ENCODE measurements at places on chromosomes 11 and 22.

DNA sequence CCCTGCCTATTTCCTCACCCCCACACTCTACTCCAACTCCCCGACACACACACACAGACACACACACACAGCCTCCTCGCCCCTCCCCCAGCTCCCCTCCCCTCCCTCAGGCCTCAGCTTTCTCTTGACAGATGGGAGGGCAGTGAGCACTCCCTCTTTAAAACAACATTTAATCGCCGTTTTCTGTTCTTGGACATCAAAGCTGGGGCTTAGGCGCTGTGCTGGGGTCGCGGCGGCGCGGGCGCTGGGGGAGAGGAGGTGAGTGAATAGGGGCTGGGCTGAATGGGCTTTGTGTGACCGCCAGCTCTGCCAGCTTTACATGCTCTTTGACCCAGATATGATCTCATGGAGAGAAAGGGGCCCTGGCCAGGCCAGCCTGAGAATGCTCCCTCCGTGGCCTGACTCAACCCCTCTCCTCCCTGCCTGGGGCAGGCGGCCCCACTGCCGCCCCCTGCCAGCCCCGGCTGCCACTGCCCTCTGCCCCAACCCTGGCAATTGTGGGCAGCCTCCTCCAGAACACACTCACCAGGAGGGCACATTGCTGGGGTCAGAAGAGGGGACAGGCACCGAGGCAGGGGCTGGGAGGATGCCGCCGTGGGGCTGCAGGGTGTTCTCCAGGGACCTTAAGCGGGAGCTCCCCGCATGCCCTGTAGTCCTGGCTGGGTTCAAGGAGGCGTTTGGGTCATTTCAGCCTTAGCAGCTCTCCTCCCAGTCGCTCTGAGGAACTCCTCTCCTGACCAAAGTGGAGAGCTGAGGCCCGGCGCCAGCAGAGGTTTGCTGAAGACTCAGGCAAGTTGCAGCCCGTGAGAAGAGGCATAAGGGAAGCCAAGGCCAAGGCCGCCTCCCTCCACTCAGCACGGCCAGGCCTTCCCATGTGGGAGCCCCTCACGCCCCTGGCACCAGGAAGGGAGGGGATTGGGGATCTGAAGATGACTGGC, 38.3 kb upstream of the NNMT start:
- peak; percentile 69 for DNase-seq

DNA sequence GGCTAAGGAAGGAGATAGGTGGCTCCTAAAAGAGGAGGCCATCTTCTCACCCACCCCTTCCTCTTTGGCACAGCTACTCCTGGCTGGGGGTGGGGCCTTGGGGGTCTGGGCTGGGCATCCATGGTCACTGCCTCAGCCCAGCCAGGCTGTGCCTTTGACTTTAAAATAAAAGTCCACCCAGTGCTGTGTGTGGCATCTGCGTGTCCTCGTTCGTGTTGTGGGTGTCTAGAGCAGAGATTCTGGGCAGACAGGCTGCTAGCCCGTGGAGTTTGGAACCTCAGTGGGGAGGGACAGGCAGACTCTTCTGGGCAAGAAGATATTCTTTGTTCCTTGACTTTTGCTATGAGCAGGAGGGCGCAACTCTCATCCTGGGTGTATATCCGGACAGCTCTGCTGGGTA, 13.1 kb downstream of the RPS6KA4 start:
- DNase-seq: no peak

DNA sequence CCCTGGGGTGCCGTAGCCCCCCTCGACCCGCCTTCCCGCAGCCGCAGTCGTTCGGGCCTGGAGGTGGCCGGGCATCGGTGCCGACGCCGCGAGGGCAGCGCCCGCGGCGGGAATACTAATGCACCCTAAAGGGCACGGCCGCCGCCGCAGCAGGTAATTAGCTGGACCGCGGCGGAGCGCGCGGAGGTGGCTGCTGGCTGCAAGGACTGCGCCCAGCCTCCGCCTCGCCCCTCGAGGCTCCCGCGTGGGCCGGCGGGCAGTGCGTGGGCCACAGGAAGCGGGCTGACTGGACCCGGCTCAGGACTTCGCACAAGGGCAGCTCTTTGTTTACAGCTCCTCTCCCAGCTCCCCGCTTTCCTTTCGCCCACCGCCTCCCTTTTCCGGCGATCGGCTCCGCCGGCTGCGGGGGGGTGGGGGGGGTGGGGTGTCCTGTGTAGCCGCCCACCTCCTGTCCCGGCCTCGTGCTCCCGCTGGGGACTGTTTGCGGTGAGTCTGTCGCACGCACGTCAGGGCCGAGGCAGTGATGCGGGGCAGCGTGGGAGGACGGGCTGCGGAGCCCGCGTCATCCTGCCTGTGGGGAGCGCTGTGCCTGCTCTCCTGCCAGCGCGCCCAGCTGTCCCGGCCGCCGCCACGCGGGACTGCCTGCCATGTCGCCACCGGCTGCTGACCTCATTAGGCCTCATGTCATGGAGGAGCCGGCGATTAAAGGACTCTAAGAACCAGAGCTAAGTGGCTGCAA, 53.2 kb downstream of the GRIK4 start:
- peak; percentile 58 for DNase-seq

GRCh38 chr11:86251345-86251744, 6.8 kb downstream of the EED start:
- no peak for DNase-seq

DNA sequence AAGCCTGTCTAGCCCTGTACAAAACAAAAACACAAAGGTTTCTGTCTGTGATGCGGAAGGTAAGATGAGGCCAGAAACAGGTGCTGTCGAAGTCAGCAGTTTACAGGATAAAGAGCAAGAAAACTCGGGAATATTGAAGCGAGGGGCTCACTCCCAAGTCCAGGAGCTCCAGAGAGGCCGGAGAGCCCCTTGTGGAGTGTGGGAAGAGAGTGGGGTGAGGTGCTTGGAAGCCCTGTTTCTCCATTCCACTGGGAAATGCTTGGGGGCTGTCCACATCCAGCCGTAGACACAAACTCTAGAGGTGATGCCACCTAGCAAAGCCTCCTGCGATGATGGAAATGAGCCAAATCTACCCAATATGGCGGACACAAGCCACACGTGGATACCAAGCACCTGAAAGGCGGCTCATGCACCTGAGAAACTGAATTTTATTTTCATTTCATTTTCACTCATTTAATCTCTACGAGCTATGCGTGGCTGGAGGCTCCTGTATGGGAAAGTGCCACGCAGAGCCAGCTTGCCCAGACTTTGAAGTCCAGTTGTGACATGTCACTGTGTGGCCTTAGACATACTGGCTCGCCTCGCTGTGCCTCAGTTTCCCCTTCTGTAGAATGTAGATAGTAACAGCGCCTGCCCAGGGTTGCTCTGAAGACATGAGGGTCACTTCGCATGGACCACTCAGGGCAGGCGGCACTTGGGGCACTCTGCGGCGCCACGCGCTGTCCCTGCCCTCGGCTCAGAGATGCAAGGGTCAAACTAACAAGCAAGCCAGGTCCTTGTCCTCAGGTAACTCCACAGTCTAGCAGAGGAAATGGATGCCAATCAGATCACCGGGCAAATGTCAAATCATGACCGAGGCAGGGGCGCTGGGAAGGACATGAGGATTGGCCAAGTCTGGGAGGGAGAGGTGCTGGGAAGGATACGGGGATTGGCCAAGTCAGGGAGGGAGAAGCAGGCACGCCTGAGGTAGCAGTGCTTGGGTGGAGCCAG, 684.7 kb downstream of the TBC1D22A start:
- DNase-seq: no peak

GRCh38 chr11:22780952-22781593, 48.5 kb downstream of the SVIP start:
- peak; percentile 47 for DNase-seq

DNA sequence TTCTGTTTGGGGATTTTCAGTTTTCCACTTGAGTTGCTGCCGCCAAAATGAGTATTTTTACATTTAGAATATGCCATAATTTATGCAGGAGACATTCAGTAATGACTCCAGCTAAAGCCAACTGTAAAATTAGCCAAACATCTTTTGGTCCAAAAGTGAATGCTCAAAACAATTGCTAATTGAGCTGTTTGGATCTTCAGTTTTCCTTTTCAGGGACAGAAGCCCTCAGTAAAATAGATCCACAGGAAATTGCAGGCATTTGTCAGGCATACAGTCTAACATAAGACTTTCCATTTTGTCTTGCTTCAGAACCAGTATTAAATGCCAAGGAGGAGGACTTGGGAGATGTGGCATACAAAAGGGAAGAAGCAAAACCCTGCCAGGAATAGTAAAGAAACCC, 524.8 kb upstream of the API5 start:
- DNase-seq: no peak

DNA sequence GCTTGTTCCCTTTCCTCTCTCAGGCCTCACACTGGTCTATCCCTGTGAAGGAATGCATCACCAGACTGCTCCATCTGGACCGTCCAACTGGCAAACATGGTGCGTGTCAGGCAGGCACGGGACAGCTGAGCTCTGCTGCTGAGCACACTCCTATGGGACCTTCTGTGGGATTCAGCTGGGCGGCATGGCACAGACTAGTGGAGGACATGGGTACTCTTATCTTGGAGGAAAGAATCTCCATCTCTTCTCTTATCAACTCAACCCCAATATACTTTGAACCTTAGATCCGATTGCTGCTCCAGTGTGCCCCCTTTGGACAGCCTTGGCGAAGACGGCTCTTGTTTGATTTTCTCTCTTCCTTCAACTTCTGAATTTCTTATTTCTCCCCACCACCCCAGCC, 593.6 kb downstream of the ETS1 start:
- peak; percentile 1 for DNase-seq

- DNase-seq: no peak
Measured at GRCh38 chr11:126518071-126518971, 162.8 kb downstream of the ST3GAL4 start.

DNA sequence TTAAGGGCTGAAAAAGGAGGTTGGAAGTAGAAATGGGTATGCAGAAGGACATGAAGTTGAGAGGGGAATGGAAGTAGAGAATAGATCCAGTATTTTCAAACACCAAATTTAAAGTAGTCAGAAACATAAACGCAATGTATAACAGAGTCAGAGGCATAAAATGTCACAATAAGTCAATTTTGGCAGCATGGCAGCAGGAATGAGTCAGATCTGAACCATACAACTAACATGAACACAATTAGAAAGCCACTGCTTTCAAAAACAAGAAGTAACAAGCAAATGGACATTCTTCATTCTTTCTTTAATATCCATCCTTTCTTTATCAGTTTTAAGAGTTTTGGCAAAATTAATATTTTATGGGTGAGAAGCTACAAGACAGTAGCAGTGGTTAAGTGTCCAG, 2.5 kb downstream of the CHORDC1 start:
- no peak for DNase-seq

- DNase-seq: no peak
Measured at GRCh38 chr22:17194213-17194612, 25.0 kb downstream of the ADA2 start.

- no peak for DNase-seq
Measured at GRCh38 chr11:108534274-108534882, 36.2 kb upstream of the POGLUT3 start.

GRCh38 chr11:65417702-65418430, 4.7 kb upstream of the NEAT1 start:
- DNase-seq: peak; percentile 57

GRCh38 chr11:65637794-65638419, at the start of gene SIPA1:
SIPA1 (plus strand) TSS chr11:65638101; CDS start chr11:65640922, 2,821 bp downstream.
- peak; percentile 84 for DNase-seq

GRCh38 chr22:48185071-48186055, 1422.9 kb downstream of the TBC1D22A start:
- peak; percentile 29 for DNase-seq

GRCh38 chr11:32332990-32333319, 102.4 kb downstream of the WT1 start:
- DNase-seq: no peak

GRCh38 chr11:66280428-66280827, 2.5 kb downstream of the CNIH2 start:
- no peak for DNase-seq

DNA sequence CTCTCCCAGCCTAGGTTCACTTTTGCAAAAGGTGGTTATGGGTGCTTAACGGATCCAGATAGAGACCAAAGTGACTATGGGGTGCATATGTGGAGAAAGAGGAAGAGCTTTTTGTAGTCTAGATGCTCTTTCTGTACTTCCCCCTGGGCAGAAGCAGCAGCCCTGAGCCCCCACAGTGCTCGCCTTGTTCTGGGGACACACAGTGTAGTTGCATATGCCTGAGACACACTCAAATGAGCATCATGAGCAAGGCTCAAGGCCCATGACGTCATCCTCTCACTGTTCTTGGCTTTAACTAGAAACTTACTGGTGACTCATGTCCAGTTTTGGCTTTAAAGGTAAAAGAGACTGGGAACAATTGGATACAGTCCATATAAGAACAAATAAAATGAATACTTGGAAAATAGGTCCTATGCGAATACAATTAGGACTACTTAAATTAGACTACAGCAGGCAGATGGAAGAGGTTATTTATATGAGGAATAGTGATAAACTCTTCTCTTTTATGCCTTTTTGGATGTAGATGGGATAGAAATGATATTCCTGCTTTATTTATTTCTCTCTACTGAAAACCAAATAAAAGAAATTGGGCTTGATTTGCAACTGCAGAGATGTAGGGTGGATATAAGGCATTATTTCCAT, 20.1 kb upstream of the PEX26 start:
- DNase-seq: peak; percentile 13

DNA sequence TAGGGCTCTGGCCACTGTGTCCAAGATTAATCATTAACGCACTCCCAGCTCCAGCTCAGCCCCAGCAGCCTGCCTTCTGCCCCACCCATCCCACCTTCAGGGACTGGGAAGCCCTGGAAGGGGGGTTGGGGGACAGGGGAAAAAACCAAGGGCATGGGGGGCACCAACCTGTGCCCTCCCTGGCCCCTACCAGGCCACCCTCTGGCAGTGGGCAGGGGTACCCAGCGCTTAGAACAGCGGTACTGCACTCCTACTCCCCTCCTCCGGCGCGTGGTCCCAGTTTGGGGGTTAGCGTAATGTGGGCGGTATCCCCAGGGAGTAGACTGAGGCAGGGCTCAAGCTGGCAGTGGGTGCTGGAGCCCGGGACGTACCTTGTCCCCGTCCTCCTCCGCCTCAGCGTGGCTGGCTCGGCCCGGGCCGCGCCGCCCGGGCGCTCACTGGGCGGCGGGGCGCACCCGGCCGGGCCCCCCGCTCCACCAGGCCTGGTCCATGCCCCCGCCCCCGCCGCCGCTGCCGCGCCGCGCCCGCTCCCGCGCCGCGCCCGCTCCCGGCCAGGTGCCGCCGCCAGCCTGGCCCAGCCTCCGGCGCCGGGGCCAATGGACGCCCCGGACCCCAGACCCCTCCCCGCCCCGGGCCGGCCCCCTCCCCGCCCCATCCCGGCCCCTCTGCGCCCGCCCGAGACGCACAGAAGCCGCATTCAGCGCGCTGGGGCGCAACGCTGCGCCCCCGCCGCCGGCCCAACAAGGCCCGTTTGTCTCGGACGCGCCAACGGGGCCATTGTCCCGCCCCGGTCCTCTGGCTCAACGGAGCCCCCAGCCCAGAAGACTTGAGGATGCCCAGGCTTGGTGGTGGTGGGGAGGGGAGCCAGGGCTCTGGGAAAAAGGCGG, at the start of gene GAL3ST1:
Gene GAL3ST1, minus strand, starts transcription at position 571 of the 887 bp plus-strand sequence. CDS start 17,273 bp downstream, outside the sequence.
- DNase-seq: no peak

GRCh38 chr11:4430051-4430450, 19.0 kb upstream of the OR52K2 start:
- no peak for DNase-seq

Measured in hematopoietic multipotent progenitor cell treated with erythropoietin and hydrocortisone succinate and interleukin-3 and kit ligand, for 4 days (in vitro differentiated cells).